ENCODE measurements at places on chromosomes 5 and 9.
A peak's percentile ranks its signal among the peaks of the same experiment; 100 is the strongest.

DNA sequence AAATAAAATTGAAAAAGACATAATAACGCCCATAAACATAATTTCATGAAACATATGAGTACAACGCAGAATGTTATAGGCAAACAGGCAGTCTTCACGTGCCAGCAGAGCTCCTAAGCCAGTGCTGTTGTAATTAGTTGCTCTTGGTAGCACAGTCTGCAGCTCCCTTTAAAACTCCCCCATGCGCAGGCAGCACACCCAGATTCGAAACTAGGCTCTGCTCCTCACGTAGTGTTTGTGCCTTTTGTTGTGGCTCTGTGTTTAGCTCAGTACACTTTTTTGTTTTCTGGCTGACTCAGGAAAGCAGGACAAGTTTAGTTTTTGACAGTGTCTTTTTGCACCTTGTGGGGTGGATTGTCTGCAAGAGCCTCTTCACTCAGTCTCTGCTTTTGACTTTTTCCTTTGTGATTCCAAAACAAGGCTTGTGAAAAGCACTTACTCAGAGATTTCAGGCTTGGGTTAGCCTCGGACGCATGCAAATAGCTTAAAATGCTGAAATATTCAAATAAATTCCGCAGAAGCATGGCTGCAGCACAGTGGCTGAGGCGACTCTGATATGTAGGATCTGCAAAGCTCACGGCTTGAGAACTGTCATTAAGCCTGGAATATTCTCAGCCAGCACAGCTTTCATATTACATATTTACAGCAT lies 113.6 kb downstream of the IRX1 start:
- DNase-seq: no peak

- DNase-seq: no peak
Measured at GRCh38 chr9:107437716-107438115, 51.9 kb downstream of the KLF4 start.

GRCh38 chr9:121895818-121896544 lies 197.1 kb downstream of the TTLL11 start:
- DNase-seq: no peak

- DNase-seq: peak; percentile 5
Measured at GRCh38 chr9:104960662-104961061, 32.7 kb upstream of the ABCA1 start.

DNA sequence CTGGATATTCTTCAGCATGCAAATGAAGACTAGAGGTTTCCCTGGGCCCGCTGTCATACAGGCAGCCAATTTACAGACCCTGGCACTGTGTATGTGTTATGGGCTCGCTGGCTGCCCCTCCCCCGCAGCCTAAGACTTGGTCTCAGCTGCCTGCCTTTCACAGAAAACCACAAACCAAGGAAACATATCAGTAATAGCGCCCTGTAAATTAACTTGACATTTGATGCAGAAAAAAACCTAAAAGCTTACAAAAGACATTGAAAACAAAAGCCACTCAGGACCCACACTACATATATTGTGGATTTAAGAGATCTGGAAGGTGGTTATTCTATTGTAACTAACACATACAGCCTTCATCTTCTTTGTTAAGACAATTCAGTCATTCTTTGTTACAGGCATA lies 287.0 kb upstream of the TMEM161B start:
- DNase-seq: peak; percentile 43

DNA sequence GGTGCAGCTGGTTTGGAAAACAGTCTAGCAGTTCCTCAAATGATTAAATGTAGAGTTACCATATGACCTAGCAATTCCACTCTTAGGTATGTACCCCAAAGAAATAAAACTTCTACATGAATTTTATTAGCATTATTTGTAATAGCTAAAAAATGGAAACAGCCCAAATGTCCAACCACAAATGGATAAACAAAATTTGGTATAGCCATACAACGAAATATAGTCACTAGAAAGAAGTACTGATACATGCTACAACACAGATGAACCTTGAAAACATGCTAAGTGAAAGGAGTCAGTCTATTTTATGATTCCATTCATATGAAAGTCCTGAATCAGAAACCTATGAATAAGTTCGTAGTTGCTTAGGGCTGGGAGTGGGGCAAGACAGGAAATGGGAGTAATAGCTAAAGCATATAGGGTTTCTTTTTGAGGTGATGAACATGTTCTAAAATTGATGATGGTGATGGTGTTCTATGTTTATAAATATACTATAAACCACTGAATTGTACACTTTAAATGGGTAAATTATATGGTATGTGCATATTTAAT lies 6.3 kb downstream of the GDF9 start:
- no peak for DNase-seq

- no peak for DNase-seq
Measured at GRCh38 chr9:127384016-127384730, 12.8 kb upstream of the SLC2A8 start.

- DNase-seq: no peak
Measured at GRCh38 chr5:143435210-143435657, 31.7 kb upstream of the NR3C1 start.

DNA sequence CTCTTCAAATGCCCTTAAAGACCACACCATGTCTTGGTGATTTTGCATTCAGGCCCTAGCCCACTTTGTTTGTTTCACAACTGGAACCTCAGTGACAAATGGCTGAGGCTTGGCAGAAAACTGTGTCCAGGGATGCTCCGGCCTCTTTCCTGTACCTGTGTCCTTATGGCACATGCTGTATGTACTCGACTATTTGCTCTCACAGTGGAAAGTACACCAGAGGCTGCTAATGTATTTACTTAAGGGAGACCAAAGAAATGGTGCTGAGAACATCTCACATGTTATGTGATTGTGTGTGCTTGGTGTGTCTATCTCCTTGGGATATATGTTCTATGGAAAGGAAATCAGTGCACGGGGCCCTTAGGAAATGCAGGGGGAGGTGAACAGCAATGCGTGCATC lies 263.3 kb downstream of the GADD45G start:
- no peak for DNase-seq

GRCh38 chr5:137481596-137481995 lies 17.5 kb downstream of the SPOCK1 start:
- no peak for DNase-seq

GRCh38 chr9:37566716-37567115 lies 9.5 kb downstream of the FBXO10 start:
- no peak for DNase-seq

GRCh38 chr5:79036769-79037168 lies 32.7 kb downstream of the DMGDH start:
- DNase-seq: no peak

DNA sequence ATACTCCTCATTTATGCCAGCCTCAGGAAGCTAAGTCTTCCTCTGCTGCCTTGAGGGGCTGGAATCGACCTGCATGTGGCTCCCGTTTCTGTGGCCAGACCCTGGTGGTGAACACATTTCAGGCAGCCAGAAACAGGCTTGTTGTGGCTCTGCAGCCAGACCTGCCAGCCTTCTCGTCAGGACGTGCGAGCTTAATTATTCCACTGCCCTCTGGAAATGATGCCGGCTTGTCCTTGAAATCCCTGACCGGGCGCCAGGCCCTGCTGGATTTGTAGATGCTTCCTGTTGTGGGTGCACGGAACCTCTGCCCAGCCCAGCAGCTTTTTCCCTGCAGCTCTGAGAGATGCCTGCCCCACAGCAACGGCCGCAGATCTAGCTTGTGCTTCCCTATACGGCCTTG lies 41.6 kb downstream of the PDZD2 start:
- DNase-seq: no peak

GRCh38 chr5:71904852-71905251 lies 185.8 kb downstream of the CARTPT start:
- DNase-seq: no peak

GRCh38 chr9:14314929-14315874 lies 1.3 kb upstream of the NFIB start:
- peak; percentile 100 for DNase-seq

GRCh38 chr9:90839183-90839728 lies 37.6 kb downstream of the SYK start:
- DNase-seq: no peak

DNA sequence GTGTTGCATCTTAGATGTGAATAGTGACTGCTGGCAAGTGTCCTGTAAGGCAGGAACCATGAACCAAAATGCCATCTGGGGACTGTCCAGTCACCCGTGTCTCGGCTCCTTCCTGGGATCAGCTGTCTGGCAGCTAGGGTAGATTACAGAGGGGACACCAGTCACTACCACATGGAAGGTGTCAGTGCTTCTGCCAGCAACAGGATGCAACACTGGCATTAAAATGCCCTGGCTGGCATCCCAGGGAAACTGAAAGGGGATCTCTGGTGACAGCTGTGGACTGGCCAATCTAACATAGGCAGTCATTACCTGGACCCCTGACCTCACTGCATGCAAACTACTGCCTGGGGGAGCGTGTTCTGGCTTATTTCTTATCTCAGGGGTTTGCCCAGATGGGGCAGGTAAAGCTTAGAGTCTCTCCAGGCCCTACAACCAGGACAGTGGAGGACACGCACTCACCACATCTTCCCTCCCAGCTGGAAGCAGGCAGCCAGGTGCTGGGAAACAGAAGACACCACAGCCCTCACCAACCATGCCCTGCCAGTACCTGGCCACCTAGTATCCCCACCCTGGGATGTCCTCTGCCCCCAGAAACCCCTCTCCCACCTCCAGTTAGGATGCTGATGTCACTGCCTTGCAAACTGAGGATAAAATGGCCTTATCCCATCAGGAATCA lies 83.8 kb downstream of the SEMA4D start:
- no peak for DNase-seq

- no peak for DNase-seq
Measured at GRCh38 chr5:1004461-1005248, 3.9 kb upstream of the NKD2 start.

- no peak for DNase-seq
Measured at GRCh38 chr5:178383301-178383918, 150.8 kb upstream of the PHYKPL start.

DNA sequence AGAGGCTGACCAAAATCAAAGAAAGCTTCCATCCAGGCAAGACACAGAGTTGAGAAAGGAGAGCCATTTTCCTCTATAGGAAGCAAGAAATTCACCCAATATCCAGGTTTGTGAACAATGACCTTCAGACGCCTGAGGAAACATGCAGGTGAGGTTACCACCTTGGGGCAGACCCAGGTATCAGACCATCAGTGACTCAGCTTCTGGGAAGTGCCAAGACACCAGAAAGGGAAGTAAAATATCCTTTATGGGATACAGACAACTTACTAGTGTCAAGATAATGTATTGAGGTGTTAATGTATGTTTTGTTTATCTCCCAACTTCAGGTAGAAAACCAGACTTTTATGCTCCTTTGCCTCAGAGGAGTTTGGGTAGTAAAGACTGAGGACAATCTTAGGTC lies 2.2 kb upstream of the DTWD2 start:
- no peak for DNase-seq

GRCh38 chr5:32523625-32524024 lies 61.7 kb upstream of the SUB1 start:
- DNase-seq: no peak

DNA sequence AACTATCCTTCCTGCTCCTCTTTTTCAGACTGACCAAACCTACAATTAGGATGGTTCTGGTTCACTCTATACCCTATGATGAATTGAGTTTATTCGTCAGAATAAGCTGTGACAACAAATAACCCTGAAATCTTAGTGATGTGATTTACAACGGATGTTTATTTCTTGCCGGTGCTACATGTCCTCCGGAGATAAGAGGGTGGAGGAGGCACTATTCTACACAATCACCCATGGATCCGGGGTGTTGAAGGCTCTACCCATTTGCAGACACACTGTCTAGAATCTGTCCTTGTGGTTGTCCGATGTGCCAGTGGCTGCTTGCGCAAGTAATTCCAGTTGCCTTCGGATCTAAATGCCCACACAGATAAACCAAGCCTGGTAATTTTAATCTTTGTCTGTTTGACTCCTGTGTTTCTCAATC lies 44.7 kb downstream of the CDC14B start:
- DNase-seq: no peak

- DNase-seq: no peak
Measured at GRCh38 chr9:114894206-114894605, 36.2 kb downstream of the TNFSF8 start.

DNA sequence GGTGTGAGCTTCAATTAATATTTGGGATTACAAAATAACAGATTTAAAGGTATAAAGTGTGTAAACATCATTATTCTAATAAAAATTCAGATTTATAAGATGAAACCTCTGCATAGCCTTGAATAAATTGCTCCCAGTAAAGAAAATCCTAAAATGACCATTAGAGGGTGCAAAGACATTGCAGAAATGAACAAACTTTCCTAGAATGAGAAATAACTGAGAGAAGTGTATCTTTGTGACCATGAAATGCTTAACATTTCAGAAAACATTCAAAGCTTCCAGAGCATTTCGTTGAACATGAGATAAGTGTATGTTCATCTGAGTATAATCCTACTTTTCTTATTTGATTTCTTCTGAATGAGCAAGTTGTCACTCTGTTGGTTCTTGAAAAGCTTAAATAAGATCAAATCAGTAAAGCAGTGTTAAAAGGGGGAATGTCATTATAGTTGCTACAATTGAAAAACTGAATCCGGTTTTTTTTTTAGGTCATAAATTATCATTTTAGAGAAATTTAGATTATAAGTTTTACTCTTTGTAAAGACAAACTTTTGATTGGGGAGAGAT lies 24.7 kb upstream of the NUDT12 start:
- peak; percentile 15 for DNase-seq

- no peak for DNase-seq
Measured at GRCh38 chr5:147673791-147674190, 108.7 kb downstream of the JAKMIP2 start.

DNA sequence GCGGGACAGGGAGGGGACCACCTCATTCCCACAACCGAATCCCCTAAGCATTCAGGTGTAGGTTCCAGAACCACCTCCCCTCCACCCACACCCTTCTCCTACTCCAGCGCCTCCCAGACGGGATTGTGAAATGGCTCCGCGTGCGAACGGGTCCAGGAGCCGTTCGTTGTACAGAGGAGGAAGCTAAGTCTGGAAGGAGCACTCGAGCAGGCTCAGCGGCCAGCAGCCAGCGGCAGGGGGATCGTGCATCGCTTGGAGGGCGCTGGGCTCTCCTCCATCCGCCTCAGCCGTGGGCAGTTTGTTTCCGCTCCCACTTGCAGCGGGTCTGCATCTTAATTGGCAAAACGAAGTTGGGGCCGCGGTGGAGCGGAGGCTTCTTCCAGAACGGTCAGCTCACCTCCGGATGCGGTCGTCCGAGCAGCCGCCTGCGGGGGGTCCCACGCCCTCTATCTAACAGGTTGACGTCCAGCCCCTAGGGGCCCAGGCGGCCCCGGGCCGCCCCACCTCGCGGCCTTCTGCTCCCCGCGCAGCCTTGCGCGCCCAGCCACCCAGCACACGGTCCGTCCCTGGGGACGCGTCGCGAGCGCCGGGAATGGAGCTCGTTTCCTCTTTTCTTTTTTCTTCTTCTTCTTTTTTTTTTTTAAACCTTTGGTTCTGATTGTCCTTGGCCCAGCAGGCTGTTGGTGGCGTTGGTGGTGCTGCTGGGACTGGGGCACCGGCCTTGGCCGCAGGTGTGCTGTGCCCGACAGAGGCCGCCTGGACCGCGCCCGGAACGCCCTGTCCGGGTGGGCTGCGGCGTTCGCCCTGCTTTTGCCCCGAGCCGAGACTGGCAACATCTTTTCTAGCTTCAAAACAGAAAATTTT lies 3.9 kb upstream of the BARX1 start:
- DNase-seq: no peak

GRCh38 chr9:111615928-111616327 lies 15.2 kb upstream of the DNAJC25 start:
- DNase-seq: no peak

- no peak for DNase-seq
Measured at GRCh38 chr9:135123773-135124134, 36.3 kb downstream of the OLFM1 start.

GRCh38 chr5:72292411-72292810 lies 27.6 kb downstream of the MRPS27 start:
- peak; percentile 42 for DNase-seq

- DNase-seq: no peak
Measured at GRCh38 chr5:173633304-173633703, 16.9 kb upstream of the BOD1 start.

GRCh38 chr9:16150501-16150900 lies 597.7 kb downstream of the CCDC171 start:
- DNase-seq: no peak
